Effector CD8-positive, alpha-beta T cell (primary cell): ENCODE measurements at places on chromosomes 2 and 18.

GRCh38 chr18:25422230-25422629, 70.3 kb upstream of the ZNF521 start:
- DNase-seq = no peak

GRCh38 chr2:101478181-101479001, 3.5 kb upstream of the RFX8 start:
- DNase-seq = no peak

- no peak for DNase-seq
Observed at GRCh38 chr18:45448871-45449270, 166.4 kb upstream of the SLC14A2 start.

- no peak for DNase-seq
Observed at GRCh38 chr2:197278799-197279763, 31.5 kb downstream of the ANKRD44 start.

DNA sequence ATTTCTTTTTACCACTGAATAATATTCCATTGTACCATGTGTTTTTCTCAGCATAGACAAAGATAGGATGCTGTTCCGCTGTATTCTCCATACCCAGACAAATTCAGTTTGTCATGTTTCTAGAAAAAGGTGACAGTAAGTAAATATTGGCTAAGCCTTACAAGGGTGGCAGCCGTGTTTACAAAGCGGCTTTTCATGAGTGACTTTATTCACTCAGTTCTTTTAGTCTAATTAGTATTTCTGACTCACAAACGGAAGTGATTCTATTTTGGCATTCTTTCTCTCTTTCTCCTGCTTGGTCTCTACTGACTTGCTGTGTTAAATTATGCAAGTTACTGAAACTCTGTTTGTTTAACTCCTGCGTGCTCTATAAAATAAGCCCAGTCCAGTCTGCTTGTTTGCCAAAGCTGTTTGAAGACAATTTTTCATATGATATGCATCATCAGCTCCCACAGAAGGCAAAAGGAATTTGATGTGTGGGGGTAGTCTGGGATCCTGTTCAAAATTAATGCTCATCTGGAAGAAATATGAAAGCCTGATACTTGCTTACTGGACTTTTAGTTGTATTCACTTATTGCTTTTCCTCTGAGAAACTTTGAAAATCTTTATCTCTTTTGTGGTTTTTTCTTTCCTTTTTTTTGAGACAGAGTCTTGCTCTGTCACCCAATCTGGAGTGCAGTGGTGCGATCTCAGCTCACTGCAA, 2.3 kb upstream of the PLEKHH2 start:
- DNase-seq = no peak

- DNase-seq = no peak
Observed at GRCh38 chr18:26813043-26813442, 52.5 kb downstream of the AQP4 start.

DNA sequence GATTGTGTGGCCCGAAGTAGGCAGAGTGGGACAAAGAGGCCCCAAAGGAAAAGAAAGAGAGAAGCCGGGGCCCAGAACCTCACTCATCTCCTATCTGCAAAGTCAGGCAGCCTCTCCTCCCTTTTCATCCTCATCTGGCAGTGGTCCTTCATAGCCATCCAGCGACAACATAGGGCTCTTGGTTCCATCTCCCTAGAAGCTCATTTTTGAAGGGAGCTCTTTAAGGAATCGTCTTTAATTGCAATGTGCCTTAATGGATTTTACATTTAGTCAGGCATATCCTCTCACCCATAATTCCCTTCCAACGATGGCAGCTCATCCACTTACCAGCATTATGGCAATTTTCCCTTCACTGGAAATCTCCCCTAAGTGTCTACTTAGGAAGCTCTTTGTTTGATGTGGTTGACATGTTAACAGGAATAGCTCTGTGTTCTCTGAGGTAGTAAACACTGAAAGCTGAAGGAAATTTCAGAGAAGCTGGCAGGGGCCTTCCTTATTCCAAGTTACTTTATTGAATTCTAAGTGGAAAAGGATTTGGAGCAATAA, 780.6 kb downstream of the TSN start:
- DNase-seq = no peak

DNA sequence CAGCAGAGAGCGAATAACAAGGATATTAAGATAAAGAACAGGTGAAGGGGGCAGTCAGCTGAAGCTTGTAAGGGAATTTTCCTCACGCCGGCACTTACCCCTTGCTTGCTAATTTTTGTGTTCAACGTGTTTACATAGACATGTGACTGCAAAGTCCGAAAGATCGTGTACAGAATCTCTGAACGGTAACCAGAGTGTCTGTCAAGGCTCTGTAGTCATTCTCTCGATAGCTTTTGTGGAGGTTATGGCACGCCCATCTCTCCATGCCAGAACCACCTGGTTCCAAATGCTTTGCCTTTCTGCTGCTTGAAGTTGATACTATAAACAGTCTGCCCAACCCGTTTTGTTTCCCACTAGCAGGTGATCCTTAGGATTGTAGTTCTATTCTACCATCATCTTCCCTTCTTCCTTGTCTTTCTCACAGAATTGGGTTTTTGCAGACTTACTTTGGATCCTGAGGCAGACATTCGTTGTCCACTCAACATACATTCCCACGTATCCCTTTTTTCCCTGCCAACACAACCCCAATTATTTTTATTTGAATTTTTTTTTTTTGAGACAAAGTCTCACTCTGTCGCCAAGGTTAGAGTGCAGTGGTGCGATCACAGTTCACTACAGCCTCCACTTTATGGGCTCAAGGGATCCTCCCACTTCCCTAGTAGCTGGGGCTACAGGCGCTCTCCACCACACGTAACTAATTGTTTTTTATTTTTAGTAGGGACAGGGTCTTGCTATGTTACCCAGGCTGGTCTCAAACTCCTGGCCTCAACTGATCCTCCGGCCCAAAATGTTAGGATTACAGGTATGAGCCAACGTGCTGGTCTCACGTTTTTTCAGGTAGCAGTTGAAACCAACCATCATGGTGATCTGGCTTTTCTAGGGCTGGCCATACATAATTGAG, 1.3 kb upstream of the USP34 start:
- no peak for DNase-seq

DNA sequence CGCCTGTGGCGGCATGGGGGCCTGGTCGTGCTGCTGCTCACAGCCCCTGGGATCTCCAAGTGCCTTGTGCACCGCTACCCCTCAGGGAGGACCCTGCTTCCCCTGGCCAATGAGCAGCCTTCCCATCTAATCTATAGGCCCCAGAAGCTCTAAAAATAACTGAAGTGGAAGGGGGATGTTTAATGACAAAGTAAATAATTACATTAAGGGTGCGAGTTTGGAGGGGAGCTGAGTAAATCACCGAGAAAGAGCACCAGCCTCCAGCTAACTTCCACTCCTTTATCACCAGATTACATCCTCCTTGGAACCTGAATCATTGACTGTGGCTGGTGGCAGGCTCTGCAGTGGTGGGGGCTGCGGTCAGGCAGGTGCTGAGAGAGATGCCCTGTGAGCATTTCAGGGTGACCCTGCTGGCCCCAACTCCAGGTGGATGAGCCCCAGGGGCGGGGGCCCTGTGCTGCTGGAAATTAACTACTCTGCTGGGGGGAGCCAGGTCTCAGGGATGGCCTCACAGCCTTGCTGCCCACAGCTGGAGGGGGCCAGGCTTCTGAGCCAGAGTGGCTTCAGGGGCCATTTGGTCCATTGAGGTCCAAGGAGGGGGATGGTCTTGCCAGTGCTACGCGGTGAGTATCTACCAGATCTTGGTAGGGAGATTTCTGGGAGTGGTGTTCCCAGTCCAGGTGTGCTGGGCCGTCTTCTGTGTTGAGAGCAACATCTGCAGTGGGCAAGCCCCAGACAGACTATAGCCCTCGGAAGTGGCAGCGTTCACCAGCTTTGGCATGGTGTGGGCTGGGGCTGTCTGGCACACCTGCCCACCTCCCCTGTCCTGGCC, 74.2 kb downstream of the GLI2 start:
- no peak for DNase-seq

GRCh38 chr2:25453199-25453905, 111.6 kb upstream of the DNMT3A start:
- no peak for DNase-seq

GRCh38 chr2:239732666-239733010, 292.5 kb downstream of the NDUFA10 start:
- DNase-seq = no peak

DNA sequence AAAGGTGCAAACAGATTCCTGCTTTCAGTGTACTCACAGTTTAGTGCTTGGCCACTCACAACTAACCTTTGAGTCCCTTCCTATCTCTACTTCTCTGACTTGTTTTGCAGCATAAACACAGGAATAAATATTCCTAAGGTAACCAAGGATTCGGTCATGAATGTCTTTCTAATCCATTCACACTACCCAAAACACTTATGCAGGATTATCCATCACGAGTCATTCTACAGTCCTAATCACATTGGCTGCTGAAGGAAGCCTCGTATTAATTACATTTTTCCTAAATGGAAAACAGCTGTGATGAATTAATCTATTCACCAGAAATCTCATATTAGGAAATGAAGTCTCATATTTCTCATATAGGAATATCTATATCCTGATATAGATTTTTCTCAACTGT, 16.3 kb downstream of the RDH14 start:
- no peak for DNase-seq

GRCh38 chr2:69945441-69945840, 16.0 kb downstream of the ASPRV1 start:
- no peak for DNase-seq

DNA sequence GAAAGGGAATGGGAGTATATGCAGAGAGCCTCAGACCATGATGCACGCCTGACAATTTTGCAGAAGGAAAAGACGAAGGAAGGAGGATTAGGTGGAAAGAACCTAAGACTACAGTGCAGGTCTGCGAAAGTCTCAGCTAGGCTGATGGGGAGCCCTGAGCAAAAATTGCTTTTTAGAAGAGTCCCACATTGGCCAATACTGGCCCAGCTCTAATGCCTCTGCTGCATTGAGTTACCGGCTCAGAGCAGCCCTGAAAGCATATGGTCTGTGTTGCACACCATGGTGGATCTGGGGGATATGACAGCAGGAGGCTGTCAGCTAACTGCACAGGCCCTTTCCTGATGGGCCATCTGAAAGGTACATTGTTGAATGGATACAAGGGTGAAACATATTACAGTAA, 48.3 kb upstream of the CAVIN2 start:
- no peak for DNase-seq

DNA sequence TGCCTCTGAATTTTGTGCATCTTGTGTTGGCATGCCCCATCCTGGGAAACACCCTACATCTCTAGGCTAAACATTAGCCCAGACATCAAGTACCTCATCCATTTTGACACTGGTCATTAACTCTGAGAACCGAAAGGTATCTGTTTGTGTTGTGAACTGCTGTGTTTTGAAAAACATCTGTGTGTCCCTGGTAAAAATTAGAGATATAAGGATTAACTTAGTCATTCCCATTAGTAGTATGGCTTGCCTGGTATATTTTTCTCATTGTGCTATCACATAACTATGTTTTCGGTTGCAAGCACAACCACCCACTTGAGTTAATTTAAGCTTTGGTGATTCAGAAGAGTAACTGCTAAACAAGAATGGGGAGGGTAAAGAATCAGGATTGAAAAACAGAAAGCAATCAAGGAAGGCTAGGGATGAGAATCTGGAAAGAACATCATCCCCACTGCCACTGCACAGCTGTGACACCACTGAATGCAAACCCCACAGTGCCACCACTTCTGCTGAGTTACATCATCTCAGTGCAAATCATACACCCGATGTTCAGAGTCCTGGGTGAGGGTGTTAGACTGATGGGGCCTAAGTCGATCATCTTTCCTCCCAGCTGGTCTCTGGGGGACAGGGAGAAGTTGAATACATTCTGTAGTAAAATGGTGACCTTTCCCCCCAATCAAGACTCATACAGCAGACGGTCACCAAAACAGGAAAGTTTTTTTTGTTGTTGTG, 234.0 kb downstream of the EPHA4 start:
- no peak for DNase-seq

- no peak for DNase-seq
Observed at GRCh38 chr2:111653103-111653624, 230.8 kb downstream of the ANAPC1 start.

GRCh38 chr2:203626952-203627681, 79.3 kb upstream of the CD28 start:
- no peak for DNase-seq

DNA sequence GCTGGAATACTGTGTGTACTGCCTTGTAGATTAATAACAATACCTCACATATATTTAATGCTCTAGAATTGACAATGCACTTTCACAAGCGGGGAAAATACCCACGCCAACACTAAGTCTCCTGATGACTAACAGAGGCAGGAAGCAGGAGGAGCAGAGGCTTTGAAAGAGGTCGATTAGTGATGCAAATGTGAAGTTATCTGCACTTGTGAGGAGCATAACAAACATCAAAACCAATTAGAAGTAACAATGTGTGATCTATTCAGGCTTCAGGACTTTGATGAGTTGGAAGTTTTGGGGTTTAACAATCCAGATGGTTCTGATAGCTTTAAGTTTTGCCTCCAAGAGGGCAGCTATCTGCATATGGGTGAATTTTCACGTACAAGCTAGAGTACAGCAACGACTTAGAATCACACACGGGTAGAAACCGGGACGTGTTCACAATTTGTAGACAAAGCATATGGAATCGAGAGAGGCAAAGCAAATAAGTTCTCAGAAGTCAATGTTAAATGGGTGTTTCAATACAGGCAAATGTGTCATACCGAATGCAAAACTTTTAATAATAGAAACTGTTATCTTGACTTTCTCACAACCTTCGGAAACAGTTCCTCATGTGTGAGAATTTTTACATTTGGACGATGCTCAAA, 114.5 kb downstream of the METTL8 start:
- no peak for DNase-seq

DNA sequence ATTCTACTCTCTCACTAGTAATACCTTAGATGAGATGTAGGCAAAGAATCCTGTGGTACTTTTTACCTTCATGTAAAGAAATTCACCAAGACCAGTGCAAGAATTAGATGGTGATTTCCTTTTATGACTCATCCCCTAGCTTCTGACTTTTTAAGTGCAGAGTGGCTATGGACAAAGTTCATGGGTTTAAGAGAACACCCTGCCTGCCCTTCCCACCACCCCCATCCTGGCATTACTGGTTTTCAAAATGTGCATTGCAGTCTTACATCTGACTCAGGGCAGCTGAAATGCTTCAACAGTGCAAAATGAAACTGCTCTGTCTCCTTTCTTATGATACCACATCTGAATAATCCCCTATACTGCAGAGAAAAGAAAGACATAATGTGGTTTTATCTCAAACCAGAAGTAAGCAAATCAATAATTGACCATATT, 22.6 kb downstream of the MAIP1 start:
- DNase-seq = no peak

- no peak for DNase-seq
Observed at GRCh38 chr2:95002498-95002897, 23.0 kb upstream of the MAL start.

- no peak for DNase-seq
Observed at GRCh38 chr18:79385708-79386341, 9.9 kb upstream of the NFATC1 start.

- DNase-seq = no peak
Observed at GRCh38 chr18:3901042-3901441, 451.1 kb downstream of the TGIF1 start.

- no peak for DNase-seq
Observed at GRCh38 chr18:79071037-79071436, 1.8 kb downstream of the ATP9B start.

DNA sequence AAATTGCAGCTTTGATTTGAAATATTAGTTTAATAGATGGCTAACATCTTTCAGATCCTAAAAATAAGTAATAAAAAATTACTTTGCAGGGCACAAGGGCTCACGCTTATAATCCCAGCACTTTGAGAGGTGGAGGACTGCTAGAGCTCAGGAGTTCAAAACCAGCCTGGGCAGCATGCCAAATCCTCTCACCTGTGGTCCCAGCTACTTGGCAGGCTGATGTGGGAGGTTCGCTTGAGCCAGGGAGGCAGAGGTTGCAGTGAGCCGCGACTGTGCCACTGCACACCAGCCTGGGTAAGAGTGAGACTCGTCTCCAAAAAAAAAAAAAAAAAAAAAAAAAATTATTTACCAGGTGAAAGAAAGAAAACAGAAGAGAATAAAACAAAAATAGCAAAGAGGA, 449.8 kb downstream of the NRXN1 start:
- no peak for DNase-seq
